Nephron progenitor cell (in vitro differentiated cells): ENCODE measurements at places on chromosomes 4 and X.

GRCh38 chr4:2732526-2732925 is 23.6 kb downstream of the TNIP2 start:
- no peak for DNase-seq

- no peak for DNase-seq
These were observed 398.2 kb upstream of the SPANXN1 start for GRCh38 chrX:144849141-144849540.

- no peak for DNase-seq
These were observed 35.5 kb downstream of the DLG3 start for GRCh38 chrX:70479922-70480659.

DNA sequence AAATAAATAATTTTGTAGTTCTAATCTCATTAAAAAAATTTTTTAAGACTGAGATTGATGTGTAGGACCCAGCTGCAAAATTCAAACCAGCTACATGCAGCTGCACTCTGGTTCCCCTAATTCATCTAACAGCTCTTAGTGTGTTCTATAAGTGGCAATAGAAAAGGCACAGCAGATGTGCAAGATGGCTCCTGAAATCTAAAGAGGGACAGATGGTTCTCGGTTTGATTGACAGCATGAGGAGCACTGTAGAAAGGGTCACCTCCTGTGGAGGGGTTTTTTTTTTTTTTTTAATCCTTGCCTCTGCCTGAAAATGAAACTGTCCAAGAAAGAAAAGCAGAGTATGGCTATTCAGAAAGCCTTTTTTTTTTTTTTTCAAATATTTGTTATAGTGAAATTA is 16.9 kb upstream of the OCIAD1 start:
- DNase-seq = no peak

DNA sequence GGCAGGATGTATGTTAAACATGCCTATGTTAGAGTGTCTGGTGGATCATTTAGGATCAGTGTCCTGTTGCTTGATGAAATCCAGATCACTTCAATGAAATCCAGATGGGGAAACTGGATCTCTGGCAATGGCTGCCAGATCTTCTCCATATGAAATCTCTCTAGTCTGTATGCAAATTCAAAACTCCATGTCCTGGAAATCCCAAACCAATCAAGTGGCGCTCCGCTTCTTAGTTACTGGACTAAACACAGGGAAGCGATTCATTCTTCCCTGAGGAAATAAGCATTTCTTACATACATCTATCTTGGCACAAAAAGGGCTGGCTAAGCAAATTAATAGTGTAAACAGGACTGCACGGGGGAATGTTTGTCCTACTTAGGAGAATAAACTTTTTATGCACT is 94.9 kb downstream of the HDAC8 start:
- DNase-seq = no peak

DNA sequence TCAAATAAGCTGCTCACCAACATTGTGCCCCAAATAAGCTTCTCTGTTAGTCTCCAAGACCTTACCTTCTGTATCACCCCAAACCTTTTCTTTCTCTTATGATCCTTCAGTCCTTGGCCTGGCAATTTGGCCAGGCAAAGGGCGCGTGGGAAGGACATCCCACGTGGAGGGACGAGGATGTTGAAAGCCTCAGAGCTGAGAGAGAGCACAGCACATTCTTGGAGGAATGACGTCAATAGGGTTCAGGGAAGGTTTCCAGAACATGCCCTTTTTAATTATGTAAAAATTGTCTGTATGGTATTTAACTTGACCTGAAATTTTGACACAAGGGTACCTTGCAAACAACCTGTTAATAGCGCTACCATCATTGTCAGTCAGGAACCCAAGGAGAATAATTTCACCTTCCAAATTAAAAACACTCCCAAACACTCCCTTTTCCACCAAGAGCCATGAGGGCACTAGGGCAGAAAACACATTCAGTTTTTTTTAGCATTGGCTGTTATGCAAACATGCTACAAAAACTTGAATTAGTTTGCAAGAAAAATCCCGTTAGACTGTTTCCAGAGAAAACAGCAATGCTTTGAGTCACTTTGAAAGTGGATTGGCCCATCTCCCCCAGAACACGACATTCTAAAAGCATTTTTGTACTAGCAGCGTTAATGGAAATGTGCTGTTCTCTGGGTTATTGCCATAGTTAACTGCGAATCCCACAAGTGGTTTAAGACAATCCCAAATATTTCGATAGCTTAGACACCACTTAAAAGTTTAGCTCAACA is 183.2 kb upstream of the PUDP start:
- no peak for DNase-seq

DNA sequence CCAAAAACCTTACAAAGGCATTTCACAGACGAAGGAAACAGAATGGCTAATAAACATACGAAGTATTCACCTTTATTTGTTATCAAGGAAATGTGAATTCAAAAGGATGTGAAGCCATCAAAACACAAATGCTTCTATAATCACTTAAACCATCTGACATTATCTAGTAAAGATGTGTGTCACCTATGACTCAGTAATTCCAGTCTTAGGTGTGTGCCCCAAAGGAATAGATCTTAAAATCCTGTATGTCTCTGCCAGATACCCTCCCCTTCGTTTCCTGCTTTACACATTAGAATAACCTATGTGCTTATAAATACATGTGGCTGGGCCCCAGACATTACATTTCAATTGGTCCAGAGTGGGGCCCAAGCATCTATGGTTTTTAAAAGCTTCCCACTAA is 41.8 kb upstream of the CEP135 start:
- no peak for DNase-seq

GRCh38 chr4:64062991-64063390 is 346.3 kb downstream of the TECRL start:
- no peak for DNase-seq

DNA sequence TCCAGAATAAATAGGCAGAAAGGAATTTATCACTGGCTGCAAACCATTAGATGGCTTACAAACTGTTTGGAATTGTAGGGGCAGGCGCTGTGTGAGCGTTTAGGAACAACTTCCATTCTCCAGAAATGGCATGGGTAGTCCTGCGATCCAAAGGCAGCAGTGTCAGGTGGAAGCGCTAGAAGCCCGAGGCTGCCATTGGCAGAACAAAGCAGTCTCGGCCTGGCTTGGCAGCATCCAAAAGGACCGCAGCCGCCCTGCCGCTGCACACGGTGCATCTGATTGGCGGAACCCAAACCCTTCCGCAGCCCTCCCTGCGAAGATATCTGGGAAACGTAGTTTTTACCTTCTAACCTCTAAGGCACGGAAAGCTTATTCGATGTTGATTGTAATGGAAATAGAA is 23.6 kb upstream of the YTHDC1 start:
- DNase-seq = peak; percentile 64

DNA sequence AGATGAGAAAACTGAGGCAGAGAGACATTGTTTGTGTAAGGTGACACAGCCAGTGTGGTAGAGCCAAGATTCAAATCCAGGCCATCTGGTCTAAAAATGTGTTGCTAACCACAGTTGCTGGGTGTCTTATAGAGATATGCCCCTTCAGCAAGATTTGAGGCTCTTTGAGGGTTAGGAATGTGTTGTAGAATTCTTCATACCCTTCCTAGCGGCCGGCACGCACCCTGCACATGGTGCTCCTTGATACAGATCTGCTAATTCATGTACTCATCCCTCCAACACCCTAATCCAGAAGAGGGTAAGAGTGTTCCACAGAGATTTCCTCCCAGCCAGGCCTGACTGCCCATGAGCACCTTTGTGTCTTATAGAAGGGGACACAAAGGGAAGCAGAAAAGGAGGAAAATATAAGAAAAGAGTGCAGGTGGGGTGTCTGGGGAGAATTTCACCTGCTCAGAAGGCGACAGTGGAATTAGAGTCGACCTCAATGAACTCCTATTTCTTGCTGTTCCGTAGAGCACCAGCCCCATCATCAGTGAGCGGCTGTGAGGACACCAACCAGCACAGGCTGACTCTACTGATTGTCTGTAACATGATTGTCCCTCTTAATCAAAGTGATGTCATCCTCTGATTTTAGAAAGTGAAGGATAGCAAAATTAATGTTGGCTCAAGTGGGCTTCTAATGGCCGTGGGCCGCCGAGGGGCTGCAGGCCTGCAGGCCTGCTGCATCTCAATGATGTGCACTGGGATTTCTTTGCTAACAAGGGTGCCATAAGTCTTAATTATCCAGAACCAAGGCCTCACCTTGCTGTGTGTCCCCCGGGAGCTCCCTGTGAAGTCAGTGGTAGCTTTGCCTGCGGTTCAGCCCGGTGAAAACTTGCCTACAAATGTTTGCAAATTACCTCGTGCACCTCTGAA is 24.2 kb upstream of the SMIM20 start:
- no peak for DNase-seq

DNA sequence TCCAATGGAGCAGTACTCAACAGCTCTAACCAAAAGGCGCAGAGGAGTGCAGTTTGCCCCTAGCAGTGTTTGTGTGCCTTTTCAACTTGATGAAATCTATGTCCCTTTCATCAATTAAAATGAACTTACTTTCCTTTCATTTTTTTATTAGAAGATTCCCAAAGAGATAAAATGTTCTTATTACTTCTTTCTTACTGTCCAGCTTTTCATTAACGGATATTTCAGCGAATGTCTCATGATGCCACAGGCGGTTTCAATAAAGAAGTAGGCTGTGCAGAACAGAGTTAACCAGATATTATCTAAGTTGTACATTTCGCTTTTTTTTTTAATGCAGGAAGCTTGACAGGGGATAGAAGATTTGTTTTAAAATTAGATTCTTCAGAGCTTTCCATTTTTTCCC is 3.4 kb upstream of the MAOB start:
- no peak for DNase-seq

- DNase-seq = no peak
These were observed 155.4 kb upstream of the FAM9B start for GRCh38 chrX:9189286-9189685.

- no peak for DNase-seq
These were observed 492.0 kb downstream of the PCDH11X start for GRCh38 chrX:92270936-92271855.

- DNase-seq = no peak
These were observed 13.2 kb upstream of the IRF2 start for GRCh38 chr4:184487503-184487902.

- no peak for DNase-seq
These were observed 1779.1 kb downstream of the STIM2 start for GRCh38 chr4:28639747-28640146.

DNA sequence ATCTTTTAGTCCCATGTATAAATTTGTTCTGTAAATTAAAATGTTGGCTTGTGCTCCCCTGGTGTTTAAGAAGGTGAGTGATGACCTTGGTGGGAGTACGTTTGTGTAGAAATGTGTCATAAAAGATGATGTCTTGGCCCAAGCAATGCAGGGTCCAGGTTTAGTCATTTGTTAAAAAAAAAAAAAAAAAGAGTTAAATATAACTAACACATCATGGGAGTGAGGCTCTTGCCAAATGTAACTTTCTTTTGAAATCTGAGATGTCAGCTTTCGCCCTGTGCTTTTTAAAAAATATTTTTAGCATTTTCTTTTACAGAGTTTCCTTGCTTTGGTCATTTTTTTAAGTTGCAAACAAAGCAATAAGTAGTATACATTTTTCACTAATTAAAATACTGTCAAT is 135.6 kb downstream of the FBXO8 start:
- DNase-seq = no peak

- DNase-seq = no peak
These were observed 30.6 kb upstream of the PLAC1 start for GRCh38 chrX:134688839-134689238.

GRCh38 chr4:87499403-87500091 is 29.6 kb downstream of the SPARCL1 start:
- no peak for DNase-seq

DNA sequence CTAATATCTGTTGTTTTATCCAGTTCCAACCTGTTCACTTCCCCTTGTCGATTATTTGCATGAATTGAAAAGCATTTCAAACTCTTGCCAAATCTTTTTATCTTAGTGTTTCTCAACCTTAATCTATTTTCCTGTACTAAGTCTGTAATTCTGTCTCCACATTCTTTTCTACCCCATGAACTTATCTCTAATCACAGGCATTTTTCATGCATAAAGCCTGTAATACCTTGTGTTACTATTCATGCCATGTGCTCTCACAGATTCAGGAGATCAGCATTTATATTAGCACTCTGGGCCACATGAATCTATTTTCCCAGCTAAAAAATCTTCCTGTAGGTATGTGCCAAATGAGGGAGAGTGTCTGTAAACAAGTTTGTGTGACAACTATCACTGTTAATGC is 1360.9 kb downstream of the STIM2 start:
- no peak for DNase-seq

- DNase-seq = no peak
These were observed 346.9 kb downstream of the BCOR start for GRCh38 chrX:39750848-39751247.

GRCh38 chr4:177108708-177109107 is 201.0 kb upstream of the NEIL3 start:
- DNase-seq = no peak

GRCh38 chr4:3471098-3471760 is 8.1 kb downstream of the DOK7 start:
- peak; percentile 3 for DNase-seq

GRCh38 chrX:475926-476723 is 89.4 kb upstream of the PPP2R3B start:
- DNase-seq = no peak

- peak; percentile 62 for DNase-seq
These were observed 551 bp downstream of the NPNT start for GRCh38 chr4:105895583-105896460.

GRCh38 chrX:2242326-2242725 is 258.4 kb downstream of the DHRSX start:
- no peak for DNase-seq

GRCh38 chrX:68832516-68833447 is 4.0 kb downstream of the EFNB1 start:
- DNase-seq = no peak

DNA sequence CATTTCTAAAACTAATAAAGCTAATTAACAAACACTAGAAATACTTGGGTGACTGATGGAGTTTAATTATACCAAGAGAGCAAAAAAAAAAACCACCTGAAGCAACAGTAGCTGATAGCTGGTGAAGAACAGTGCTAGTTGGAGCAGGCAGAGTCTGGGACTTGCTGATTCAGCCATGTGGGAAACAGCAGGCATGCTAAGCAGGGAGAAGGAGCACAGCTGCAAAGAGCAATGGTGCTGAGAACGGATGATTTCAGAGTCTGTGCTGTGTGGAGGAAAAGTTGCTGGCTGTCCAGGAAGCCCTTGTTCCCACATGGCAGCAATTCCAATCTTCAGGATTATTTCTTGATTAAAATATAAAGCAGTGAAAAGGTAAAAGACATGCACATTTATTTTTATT is 68.8 kb downstream of the NPY1R start:
- peak; percentile 17 for DNase-seq

GRCh38 chr4:5040856-5041620 is 10.2 kb upstream of the STK32B start:
- DNase-seq = no peak

DNA sequence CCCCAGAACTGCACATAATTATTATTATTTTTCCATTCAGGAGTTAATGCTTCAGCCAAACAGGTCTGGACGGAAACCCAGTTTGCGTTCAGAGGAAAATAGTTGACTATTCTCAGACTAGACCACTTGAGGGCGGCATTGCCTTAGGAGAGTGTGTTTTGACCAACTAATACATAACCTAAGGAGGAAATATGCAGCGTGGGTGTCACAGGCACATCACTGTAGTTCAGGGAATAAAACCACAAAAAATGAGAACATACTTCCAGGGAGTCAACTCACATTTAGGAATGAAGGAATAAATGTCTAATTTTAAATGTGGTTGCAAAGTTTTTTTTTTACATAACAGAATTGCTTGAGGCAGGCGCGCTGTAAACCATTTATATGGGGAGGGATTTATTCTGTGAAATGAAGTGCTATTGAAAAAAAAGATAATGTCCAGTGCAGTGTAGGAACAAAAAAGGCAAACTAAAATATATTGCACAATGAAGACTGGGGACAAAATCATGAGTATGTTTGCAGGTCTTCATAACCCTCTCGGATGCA is 93.3 kb downstream of the SYNPO2 start:
- DNase-seq = peak; percentile 68

GRCh38 chrX:115949900-115950822 is 220.4 kb upstream of the AGTR2 start:
- no peak for DNase-seq
